HFFc6 (cell line): ENCODE measurements at places on chromosomes 7 and 10. TPM values are rescaled to one million over a fixed set of nuclear protein-coding genes. Genes with fewer than 3 reads are reported as not detected.

DNA sequence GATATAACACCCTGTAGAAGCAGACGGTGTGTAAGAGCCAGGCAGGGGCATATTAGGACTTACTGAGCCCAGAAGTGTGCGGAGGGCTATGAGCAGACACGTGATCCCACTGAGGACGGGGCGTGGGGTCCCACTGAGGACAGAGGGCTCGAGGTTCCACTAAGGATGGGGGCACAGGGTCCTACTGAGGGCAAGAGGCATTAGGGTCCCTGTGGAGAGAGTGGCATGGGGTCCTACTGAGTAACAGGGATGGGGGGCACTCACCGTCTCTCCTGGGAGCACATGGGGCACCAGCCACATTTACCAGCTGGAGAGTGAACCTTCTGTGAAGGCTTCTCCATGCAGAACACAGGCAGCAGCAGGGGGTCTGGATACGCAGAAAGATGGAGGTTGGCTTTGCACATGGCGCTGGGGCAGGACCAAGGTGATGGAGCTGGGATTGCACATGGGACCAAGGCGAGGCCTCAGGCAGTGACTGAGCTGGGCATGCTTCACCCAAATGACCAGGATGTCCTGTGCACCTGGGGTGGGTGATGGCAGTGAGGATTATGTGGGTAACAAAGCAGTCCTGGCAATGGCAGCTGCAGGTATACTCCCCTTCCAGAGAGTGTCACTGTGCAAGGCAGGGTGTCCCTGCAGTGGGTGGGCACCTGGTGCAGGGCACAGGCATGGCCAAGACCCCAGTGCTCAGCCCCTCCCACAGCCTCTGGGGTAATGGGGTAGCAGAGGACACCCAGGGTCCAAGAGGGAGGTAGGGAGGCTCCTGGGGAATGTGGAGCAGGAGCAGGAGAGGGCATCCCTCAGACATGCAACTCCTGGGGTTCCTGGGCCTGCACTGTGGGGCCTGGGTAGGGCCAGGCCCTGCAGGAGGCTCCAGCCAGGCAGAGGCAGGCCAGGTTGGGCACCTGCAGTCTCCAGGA is 278.1 kb downstream of the TCERG1L start:
- H3K4me3 ChIP-seq: no peak overlapping the region
- no peaks in the 10 kb centered on the region for H3K27me3 ChIP-seq
- peaks cover 10% of the 10 kb centered on the region; the same call in 1 of the 2 replicates for H3K36me3 ChIP-seq
- DNase-seq: no peak
- no peaks in the 10 kb centered on the region for H3K4me1 ChIP-seq

DNA sequence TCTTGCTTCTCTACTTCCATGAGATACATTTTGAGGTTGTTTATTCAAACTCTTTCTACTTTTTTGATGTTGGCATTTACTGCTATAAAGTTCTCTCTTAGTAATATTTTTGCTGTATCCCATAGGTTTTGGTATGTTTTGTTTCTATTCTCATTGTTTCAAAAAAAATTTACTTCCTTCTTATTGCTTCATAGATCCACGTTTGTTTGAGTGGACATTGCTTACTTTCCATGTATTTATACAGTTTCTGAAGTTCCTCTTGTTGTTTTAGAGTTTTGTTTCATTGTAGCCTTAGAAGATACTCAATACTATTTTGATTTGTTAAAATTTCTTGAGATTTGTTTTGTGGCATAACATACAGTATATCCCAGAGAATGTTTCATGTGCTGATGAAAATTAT is 13.7 kb downstream of the TAS2R40 start:
- H3K27me3 ChIP-seq: peaks cover 6% of the 10 kb centered on the region; the same call in 1 of the 2 replicates
- no peak for DNase-seq
- no peak overlapping the region for H3K27ac ChIP-seq
- H3K4me3 ChIP-seq: no peak overlapping the region

DNA sequence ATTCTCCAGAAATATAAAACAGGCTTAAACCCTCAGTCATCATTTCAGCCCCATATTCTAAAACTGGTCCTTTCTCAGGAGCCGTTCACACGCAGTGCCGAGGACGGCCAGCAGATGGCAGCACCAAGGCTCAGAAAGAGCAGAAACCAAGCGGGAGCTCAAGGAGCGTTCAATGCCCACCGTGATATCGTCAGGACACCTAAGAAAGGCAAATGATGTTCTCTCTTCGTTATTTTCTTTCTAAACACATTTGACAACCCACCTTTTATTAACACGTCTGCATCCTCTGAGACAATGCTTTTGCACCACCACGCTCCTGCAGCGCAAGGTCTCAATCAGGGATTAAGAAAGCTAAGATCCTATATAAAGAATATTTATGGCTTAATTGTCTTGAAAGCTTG is 45.7 kb upstream of the RBM33 start:
- peak; percentile 52 for DNase-seq
- no peak overlapping the region for H3K27ac ChIP-seq
- H3K4me3 ChIP-seq: no peak overlapping the region
- no peaks in the 10 kb centered on the region for H3K36me3 ChIP-seq
- peaks cover 21% of the 10 kb centered on the region for H3K4me1 ChIP-seq

DNA sequence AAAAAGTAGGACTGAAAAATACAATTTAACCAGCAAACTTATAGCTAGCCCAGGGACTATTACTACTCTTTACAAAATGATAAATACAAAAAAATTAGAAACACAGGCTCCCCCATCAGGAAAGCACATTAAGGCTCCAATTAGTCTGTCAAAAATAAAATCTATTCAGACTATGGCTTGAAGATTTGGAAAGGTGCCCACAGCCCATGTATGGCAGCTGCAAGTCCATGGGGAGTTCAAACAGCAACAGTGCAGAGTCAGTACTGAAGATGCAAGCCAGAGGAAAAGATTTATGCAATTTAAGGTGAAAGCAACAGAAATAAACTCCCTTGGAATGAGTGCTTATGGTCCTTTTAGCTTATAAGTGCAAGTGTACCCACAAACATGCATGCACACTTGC is 29.7 kb downstream of the IMMP2L start:
- H3K27ac ChIP-seq: no peak overlapping the region
- H3K36me3 ChIP-seq: no peaks in the 10 kb centered on the region
- no peak overlapping the region for H3K4me3 ChIP-seq
- no peaks in the 10 kb centered on the region for H3K27me3 ChIP-seq

RARRES2 gene
- total RNA-seq: not detected in 2 replicates

DNA sequence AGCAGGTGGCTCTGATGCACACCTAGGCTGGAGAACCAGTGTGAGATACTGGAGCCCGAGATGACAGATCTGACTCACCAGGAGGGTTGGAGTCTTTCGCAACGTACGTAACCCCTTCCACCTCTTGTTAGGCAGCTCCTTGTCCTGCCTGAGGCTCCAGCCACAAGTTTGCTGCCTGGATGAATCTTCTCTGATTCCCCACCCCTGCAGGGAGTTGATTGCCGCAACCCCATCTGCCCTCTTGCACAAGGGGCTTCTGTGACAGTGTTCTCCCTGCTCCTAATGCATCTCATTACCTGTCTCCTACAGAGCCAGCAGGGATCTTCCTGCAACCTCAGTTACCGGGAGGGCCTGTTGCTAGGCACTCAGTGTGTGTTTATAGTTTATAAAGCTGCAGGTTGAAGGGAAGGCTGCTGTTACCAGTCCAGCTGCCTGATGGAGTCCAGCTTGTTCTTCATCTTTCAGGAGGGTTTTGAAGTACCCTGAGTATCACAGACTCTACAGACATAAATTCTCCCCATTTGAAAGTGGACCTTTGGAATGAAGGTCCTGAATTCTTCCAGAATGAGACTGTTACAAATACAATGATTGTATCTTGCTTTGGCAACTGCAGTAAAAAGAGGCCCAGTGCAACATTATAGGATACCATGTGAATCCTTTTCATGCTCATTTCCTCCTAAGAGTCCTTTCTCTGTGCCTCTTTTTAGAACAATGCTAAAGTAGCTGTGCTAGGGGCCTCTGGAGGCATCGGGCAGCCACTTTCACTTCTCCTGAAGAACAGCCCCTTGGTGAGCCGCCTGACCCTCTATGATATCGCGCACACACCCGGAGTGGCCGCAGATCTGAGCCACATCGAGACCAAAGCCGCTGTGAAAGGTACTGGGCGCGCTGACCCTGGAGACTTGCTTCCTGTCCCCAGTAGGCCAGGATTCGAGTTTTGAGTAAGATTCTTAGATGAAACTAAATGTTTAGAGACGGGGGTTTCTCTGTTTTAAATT is 6.5 kb downstream of the MDH2 start:
- peaks cover 43% of the 10 kb centered on the region for H3K4me1 ChIP-seq
- peak; percentile 72 for DNase-seq
- H3K27ac ChIP-seq: peak overlapping the region; percentile 92
- peaks cover 2% of the 10 kb centered on the region for H3K27me3 ChIP-seq
- peaks cover 27% of the 10 kb centered on the region for H3K36me3 ChIP-seq

GRCh38 chr7:107045195-107045960 is 873 bp downstream of the PRKAR2B start:
- no peak for DNase-seq
- peak overlapping the region; percentile 87 for H3K4me3 ChIP-seq
- peaks cover 53% of the 10 kb centered on the region for H3K4me1 ChIP-seq
- H3K27ac ChIP-seq: peak overlapping the region; percentile 12; the same call in 1 of the 2 replicates

DNA sequence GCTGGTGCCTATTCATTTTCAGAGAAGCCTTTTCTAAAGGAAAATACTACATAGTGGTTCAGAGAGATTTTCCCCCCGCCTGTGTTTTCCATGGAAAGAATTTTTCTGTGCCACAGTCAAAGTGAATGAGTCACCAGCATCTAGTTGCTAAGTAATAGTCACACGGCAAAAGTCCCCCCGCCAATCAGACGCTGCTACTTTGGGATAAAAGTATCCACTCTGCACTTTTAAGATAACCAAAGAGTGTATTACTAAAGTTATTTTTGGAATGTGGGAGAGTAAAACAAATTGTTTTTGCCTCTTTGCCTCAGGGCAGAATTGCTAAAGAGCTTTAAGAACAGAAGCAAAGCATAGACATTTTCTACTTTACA is 23.5 kb downstream of the ABLIM1 start:
- H3K4me1 ChIP-seq: peaks cover 85% of the 10 kb centered on the region
- peak overlapping the region; percentile 79 for H3K27ac ChIP-seq
- DNase-seq: peak; percentile 98

OR2A7 gene
- not detected in 2 replicates for total RNA-seq

DNA sequence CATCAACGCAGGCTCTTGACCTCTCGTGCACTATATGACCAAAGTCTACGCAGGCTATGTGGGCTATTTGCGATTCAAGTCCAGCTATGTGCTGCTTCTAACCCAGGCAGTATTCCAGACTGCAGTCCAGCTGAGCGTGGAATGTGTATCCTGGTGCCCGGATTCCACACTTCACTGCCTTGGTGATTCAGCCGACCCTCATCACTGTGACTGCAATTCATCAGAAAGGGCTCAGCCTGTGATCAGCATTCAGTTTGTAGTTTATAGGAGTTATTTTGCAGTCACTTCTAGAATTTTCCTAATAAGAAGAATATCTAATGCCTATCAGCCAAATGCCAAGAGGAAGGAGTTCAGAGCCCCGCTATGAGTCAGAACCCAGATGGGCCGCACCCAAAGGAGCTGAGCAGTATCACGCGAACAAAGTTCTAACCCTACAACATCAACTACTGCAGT is 119.8 kb upstream of the LANCL2 start:
- H3K27me3 ChIP-seq: peaks cover 1% of the 10 kb centered on the region; the same call in 1 of the 2 replicates
- peaks cover 49% of the 10 kb centered on the region for H3K4me1 ChIP-seq
- peak; percentile 62 for DNase-seq
- H3K36me3 ChIP-seq: no peaks in the 10 kb centered on the region

KLHDC10 gene
- 25.0 to 25.9 TPM (median 25.5 TPM) in 3 replicates for total RNA-seq

GIMAP1 gene
- not detected in 3 replicates for total RNA-seq

- H3K36me3 ChIP-seq: no peaks in the 10 kb centered on the region
- no peak overlapping the region for H3K27ac ChIP-seq
- peaks cover 5% of the 10 kb centered on the region; the same call in 1 of the 2 replicates for H3K4me1 ChIP-seq
- peaks cover 1% of the 10 kb centered on the region; the same call in 1 of the 2 replicates for H3K27me3 ChIP-seq
- no peak overlapping the region for H3K4me3 ChIP-seq
- no peak for DNase-seq
Observed at GRCh38 chr7:90532231-90532929, 62.9 kb downstream of the PTTG1IP2 start.

IL6 gene
- total RNA-seq: 21.3 to 48.3 TPM (median 24.7 TPM) in 3 replicates

DNA sequence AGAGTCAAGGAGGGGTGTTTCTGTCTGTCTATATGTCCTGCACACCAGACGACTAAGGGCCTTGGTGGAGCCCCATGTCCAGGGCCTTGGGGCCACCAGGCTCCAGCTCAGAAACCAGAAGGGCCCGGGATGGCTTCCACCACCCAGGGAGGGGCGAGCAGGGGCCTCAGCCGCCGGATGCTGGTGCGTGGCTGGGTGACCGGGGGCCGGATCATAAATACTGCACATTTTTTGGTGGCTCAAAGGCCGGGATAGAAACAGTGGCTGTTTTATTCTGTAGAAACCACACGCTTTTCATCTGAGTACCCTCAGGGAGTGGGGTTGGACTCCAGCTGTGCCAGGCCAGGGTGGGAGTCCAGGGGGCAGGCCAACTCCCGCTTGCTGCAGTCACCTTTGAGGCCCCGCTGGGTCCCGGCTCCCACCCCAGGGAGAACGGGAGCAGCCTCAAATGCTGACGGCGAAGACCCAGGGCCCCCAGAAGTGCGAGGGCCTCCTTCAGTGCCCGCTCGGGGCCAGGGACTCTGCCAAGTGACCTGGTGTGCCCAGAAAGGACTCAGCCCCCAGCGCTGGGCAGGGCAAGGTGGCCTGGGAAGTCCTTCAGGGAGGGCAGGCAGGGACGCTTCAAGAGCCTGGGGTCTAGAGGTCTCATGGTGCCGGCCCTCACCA is 28.2 kb downstream of the PDGFA start:
- H3K27ac ChIP-seq: no peak overlapping the region
- no peaks in the 10 kb centered on the region for H3K4me1 ChIP-seq
- H3K36me3 ChIP-seq: no peaks in the 10 kb centered on the region

DNA sequence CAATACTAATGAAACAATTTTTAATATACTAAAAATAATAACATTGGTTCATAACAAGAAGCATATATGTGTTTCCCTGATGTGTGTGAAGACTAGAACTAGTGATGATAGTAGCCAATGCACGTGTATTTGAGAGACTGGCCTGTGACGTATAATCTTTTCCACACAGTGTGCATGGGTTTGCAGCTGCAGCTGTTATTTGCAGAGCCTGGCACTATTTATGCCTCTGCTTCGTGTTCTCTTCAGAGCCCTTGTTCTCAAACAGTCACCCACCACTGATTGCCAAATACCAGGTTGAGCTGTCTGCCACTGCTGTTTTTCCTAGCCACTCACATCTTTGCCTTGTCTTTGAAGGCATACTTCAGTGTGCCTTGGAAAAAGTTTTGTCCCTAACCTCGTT is 531.7 kb downstream of the ETV1 start:
- no peaks in the 10 kb centered on the region for H3K27me3 ChIP-seq
- no peaks in the 10 kb centered on the region for H3K36me3 ChIP-seq
- no peak for DNase-seq
- no peaks in the 10 kb centered on the region for H3K4me1 ChIP-seq

ZNF804B gene
- not detected in 3 replicates for total RNA-seq

DNA sequence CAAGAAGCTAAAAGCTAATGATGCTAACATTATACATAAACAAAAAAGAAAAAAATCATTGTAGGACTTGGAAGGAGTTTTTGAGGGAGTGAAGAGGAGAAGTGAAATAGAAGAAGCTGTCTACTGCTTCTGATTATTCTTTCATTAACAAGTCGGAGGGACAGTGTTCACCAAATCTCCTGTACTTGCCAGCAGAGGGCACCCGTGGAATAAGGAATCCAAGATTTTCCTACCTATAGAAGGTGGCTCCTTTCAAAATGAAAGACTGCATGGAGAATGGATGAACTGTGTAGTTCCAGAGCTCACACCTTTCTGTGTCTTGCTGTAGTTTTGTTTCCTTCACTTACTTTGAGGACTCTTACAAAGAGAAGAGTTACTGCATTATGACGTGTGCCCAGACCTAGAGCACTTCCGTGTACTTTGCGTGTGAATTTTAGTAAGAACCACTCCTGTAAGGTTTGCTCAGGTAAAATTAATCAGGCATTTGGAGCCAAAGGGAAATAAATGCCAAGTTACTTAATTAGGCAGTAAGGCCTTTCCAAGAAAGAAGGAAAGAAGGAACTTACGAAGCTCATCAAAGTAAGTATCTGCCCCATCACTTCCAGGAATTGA is 145.1 kb downstream of the SEMA3D start:
- H3K4me1 ChIP-seq: no peaks in the 10 kb centered on the region; the same call in 1 of the 2 replicates
- H3K4me3 ChIP-seq: no peak overlapping the region
- DNase-seq: peak; percentile 64
